Spinal cord (tissue), 10 donors: ENCODE measurements at places on chromosomes 16 and 17.

DNA sequence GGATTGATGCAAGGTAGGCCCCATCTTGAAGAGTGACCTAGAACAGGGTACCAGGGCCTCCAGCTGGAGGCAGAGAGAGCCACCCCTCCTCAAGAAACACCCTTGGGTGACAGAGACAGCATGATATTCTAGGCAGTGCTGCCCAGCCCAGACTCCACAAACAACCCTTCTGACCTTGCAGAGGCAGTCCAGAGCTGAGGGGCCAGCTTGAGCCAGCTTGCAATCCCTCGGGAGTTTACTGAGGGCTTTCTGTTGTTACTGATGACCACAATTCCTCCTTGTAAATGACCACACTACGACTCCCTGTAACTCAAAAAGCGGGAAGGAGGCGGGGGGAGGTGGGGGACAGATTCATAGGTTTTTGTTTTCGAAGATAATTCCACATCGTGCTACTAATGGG lies 18.6 kb upstream of the MNT start:
- DNase-seq, result no peak

DNA sequence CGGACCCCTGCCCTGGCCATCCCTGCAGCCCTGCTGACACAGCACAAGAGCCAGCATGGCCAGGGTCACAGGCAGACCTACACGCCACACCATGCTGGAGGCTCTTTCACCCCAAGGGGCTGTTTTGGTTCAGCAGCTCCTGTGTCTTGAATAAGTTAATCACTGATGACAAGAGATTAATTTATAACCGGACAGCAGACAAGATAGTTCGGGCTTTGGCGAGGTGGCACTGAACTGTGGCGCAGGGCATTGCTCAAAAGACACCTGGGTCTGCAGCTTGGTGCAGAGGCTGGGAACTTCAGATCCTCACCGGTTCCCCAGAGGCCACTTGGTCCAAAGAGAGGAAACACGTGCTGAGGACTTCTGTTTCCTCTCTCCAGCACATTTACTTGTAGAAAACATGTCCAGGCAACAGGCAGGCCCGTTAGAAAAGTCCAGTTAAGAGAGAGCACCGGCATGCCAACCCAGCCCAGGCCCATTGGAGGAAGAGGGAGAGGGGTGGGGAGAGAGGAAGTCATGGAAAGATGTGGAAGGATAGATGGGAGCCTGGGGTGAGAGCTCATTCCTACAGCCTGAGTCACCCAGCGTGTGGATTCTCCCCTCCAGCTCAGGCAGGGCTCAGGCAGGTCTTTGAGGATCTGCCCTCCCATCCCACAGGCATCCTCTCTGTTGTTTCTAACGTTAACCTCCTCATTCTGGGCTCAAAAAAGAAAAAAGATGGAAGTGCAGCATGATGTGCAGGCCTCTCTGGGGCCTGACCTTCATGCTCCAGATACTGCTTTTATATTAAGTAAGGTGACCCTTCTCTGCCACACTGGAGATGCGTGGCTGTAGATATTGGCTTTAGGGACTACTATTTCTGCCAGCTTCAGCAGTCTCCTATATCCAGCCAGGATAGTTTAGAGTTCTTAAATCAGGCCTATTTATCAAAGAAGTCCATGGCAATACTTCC lies 80.0 kb upstream of the HNF1B start:
- DNase-seq, result no peak

GRCh38 chr17:8947201-8947600 lies 18.3 kb downstream of the PIK3R5 start:
- no peak for DNase-seq

GRCh38 chr17:72022328-72023275 lies 98.2 kb upstream of the SOX9 start:
- DNase-seq, result no peak

- no peak for DNase-seq
Measured at GRCh38 chr17:28812748-28813377, 29.7 kb downstream of the FAM222B start.

DNA sequence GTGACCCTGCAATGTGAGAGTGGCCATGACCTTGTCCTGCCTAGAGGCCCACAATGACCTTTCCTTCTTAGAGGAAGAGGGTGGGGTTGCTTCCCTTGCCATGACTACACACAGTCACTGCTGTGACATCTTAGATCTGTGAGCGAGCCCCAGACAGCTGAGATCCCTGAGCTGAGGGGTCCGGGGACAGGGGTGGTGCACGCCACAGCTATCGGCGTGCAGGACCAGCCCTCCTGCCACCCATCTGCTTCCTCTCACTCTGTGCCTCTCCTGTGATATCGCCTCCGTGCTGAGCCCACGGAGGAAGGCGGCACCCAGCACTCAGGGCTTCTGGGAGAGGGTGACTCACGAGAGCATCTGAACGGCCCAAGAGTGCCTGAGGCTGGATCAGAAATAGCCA lies 35.2 kb downstream of the KIAA0513 start:
- no peak for DNase-seq

GRCh38 chr16:20315764-20316163 lies 11.5 kb downstream of the GP2 start:
- no peak for DNase-seq

DNA sequence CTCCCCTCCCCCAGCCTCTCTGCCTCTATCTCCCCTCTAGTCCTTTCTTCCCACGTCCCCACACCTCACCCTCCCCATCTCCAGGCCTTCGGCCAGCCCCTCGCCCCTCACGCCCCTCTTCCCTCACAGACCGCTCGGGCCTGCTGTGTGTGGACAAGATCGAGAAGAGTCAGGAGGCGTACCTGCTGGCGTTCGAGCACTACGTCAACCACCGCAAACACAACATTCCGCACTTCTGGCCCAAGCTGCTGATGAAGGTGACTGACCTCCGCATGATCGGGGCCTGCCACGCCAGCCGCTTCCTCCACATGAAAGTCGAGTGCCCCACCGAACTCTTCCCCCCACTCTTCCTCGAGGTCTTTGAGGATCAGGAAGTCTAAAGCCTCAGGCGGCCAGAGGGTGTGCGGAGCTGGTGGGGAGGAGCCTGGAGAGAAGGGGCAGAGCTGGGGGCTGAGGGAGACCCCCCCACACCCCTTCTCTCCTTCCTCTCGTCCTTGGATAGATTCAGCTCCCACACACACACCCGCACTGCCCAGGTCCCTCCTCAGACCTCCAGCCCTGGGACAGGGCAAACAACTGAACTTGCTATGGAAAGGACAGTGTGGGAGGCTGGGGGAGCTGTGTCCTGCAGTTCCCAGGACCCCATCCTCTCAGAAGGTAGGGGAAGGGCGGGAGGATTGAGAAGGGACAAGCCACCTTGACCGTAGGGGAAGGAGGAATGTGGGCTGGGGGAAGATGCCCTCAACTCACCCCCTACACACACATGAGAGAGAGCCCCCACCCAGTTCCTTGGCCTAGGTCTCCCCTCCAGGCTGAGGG lies 11.1 kb downstream of the NR1D1 start:
- DNase-seq, result no peak

DNA sequence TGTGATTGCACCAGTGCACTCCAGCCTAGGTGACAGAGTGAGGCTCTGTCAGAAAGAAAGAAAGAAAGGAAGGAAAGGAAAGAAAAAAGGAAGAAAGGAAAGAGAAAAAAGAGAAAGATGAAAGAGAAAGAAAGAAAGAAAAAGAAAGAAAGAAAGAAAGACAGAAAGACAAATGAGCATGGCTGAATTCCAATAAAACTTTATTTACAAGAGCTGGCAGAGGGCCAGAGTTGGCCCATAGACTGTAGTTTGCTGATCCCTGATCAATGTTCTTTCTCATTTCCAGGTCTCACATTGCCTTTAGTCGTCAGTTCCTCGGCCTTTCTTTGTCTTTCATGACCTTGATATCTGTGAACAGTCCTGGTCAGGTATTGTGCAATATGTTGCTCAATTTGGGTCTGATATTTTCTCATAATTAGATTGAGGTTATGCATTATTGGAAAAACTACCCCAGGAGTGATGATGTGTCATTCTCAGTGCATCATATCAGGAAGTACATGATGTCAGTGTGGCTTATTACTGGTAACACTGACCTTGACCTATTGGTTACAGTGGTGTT lies 68.5 kb upstream of the MED9 start:
- no peak for DNase-seq

GRCh38 chr17:57555636-57556175 lies 189.4 kb downstream of the CCDC182 start:
- no peak for DNase-seq

DNA sequence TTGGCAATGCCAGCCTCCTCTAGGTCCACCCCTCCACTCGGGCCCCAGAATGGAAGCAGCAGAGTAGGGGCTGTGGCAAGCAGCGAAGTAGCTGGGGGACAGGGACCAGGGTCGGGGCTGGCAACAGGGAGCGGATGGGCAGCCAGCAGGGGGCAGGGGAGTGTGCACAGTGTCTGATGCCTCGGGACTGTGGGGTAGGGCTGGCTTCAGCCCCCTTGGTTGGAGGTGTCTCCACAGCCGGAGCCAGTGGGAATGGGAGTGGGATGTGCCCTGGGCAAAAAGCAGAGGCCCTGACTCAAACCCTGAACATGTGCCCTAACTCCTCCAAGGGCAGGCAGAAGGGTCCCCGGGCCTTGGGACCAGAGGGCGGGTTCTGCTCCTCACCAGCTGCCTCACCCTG lies 18.5 kb upstream of the ARHGAP27 start:
- no peak for DNase-seq

DNA sequence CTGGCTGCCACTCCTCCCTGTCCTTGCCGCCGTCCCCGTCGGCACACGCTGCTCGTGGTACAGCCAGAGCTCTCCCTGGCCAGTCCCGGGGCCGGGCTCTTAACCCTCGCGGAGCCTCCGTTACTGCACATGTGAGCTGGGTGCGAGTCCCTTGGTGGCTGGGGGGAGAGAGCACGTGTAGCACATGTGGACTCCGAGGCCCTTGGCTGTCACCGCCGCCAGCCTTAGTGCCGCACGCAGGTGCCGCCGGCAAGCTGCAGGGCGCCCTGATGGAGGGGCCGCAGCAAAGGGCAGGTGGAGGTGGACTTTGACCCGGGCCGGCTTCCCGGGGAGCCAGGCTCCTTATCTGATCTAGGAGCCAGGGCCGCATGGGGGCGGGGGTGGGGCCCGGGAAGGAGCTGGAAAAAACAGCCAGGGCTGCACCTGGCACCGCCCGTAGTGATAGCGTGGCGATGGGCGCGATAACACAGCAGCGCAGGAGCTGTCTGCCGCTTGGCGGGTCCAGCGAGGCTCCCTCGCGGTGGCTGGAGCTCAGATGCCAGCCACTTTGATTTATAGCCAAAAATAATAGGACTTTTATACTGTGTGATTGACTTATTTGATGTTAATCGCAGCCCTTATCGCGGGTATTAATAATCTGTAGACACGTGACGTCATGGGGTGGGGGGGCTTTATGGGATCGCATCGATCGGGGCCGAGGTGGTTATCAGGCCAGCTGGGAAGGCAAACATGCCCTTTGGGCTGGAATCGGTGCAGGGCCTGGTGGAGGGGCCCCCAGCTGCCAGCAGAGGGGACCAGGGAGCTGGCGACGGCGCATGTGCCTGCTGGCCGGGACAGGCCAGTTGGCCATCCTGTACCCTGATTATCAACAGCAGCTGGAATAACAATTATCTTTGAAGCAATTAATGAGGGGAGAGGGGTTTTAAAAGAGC lies 35.1 kb downstream of the ZFPM1 start:
- DNase-seq, result no peak
